ENCODE measurements at places on chromosomes 11 and 22.
A peak's percentile ranks its signal among the peaks of the same experiment; 100 is the strongest.

DNA sequence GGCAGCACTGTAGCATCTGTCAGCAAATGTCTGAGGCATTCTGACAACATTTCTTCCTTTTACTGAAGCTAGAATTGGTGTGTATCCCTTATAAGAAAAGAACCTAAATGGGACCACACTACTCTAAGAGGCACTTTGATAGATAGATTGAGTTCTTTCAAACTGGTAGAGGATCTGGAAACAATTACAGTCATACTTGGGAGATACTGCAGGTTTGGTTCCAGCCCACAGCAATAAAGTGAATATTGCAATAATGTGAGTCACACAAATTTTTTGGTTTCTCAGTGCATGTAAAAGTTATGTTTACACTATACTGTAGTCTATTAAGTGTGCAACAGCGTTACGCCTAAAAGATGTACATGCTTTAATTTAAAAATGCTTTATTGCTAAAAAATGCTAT lies 96.9 kb downstream of the SBF2 start:
- DNase-seq = peak; percentile 17

DNA sequence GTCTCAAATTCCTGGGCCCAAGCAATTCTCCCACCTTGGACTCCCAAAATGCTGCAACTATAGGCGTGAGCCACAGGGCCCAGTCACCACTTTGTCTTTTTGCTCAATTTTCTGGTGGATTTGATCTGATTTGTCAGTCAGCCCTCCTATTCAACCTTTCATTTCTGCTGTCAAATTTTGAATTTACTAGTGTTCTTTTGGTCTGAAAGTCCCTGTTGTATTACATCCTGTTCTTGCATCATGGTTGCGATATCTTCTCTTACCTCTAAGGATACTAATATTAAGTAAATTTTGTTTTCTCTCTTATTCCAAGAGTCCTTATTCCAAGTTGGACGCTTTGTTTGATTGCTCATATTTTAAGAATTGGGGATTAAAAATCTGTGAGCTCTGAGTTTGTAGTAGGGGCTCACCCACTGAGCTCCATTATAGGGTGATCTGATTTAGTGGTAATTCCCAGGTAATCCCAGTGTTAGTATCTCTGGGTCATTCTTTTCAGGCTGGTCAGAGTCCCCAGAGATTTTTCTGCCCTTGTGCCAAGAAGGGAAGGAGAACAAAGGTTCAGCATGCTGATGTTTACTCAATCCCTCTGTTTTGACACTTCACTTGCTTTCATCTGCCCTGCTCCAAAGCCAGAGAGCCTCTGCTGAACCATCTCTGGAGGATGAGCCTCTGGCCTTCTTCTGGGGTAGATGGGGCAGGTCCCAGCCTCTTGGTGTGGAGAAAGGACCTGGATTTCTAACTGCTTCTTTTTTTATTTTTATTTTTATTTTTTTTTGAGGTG lies 10.0 kb downstream of the UPB1 start:
- DNase-seq = no peak

GRCh38 chr11:5547982-5548381 lies 358 bp downstream of the OR52H1 start:
- no peak for DNase-seq

- no peak for DNase-seq
Observed at GRCh38 chr11:30724274-30724673, 138.1 kb upstream of the MPPED2 start.

DNA sequence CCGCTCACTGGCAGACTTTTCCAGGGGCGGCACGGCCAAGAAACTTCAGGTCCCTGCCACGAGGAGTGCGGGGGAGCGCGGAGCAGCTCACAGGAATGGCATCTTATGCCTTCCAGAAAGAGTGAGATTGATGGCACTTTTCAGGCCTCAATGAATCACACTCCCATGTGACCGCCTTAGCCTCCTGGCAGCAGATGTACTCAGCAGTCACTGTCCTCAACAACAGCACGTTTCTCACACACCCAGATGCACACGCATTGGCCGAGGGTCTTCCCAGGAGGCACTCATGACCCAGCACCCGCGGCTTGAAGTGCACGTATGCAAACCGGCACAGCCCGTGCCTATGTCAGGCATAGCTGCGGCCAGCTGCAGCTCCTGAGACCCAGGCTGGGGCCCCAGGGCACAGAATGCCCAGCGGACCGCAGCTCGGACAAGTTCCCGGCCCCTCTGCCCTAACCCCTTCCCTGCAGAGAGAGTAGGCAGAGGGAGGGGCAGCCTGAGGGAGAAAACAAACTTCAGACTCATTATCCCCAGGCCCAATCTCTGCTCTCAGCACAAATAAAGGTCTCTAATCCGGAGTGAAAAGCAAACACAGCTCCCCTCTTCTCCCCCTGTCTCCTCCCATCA lies 48.3 kb downstream of the RPUSD4 start:
- peak; percentile 69 for DNase-seq

DNA sequence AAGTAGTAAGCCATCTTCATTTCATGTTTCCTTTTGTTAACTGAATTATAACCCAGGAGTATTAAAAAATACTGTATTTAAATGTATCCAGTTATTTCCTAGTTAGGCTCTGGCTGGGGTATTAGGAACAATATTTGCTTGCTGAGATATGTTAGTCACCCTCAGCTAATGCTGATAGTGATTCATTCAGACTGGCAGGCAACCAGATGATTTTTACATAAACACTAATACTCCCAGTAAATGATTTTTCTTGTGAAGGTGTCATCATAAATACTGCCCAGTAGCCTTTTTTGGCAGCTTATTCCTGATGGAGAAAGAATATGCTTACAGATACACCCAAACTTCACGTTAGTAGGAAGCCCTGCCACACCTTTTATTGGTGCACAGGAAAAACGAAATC lies 8.1 kb downstream of the YWHAH start:
- DNase-seq = no peak

- no peak for DNase-seq
Observed at GRCh38 chr22:28052825-28053269, 133.8 kb upstream of the PITPNB start.

DNA sequence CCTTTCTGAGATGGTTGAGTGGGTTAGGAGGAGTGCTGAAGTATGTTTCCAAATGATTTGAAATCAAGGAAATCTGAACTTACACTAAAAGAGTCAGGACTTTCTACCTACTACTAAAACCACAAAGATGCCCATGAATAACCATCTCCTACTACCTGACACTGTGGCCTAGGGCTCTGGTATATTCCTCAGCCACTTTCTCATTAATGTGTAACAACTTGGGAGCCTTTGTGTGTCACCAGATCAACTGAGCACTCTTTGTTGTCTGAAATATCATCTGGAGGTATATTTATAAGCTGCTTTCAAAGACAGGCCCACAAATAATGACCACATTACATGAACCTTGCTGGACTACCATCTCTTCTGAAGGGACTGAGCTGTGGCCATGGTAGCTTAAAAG lies 43.9 kb downstream of the RELT start:
- no peak for DNase-seq

DNA sequence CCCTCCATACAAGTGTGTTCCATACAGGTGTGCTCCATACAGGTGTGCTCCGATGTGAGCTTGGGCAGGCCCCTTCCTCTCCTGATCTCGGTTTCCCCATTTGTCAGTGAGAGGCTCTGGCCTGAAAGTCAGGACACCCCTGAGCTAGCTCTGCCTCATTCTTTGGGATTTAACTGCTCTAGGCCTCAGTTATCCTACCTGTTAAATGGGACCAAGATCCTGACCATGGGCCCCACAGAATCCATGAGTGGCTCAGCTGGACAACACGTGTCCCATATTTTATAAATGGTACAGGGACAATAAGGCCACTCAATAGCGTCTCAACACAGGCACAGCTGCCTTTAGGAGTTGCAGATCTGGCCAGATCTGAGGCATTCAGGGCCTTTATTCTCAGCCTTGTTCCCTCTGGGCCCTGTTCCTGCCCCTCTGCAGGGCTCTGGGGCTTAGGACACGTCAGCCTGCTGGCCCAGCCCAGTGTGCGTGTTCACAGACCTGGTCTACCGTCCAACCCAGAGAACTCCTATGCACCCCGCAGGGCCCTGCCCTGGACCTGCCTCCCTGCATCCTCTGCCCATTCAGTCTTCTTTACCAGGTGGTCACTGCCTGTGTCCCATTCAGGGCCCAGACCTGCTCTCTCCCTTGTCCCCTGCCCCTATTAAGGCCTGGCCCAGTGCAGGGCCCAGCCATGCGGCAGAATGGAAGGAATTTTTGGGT lies 18.9 kb upstream of the IGLL1 start:
- no peak for DNase-seq

GRCh38 chr22:40898850-40899357 lies 37.0 kb upstream of the DNAJB7 start:
- peak; percentile 39 for DNase-seq

Data from HFF-Myc (cell line).